Cerebellum (tissue), 4 donors: ENCODE measurements at places on chromosomes 12 and 14.

GRCh38 chr12:7512553-7512952 is 9.0 kb upstream of the CD163 start:
- DNase-seq, result no peak

DNA sequence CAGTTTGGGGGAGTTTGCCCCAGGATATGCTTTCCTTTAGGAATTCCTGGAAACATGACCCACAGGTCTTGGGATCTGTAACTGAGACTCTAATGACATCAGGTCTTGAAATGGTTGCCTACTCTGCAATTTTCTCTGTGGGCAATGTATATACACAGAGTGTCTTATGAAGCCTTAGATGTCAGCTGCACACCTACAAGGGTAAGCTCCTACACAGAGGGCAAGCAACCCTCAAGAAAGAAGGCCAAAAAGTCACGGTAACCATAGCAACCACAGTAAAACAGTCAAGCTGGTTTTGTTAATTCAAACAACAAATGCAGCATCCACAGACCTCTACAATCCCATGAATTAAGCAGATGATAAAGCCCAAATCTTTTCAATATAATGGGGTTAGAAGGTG is 293.0 kb downstream of the SSPN start:
- DNase-seq, result no peak

DNA sequence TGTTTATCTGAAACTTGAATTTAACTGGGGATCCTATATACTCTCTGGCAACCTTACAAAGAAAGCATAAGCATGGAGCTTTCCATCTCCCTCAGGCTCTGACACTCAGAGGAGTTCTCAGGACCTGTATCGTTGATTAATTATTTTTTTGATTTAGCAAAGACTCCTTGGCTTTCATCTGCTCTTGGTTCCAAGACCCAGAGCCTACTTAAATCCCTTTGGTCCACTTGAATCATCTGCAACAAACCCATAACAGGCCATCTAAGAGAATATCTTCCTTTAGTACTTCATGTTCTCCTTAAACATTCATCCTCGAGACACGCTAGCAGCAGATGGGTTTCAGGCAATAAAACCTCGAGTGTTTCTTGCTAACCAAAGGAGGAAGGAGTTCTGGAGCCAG is 85.4 kb downstream of the ZFP36L1 start:
- DNase-seq, result no peak

- no peak for DNase-seq
Measured at GRCh38 chr12:84920331-84920730, 7.7 kb upstream of the SLC6A15 start.

DNA sequence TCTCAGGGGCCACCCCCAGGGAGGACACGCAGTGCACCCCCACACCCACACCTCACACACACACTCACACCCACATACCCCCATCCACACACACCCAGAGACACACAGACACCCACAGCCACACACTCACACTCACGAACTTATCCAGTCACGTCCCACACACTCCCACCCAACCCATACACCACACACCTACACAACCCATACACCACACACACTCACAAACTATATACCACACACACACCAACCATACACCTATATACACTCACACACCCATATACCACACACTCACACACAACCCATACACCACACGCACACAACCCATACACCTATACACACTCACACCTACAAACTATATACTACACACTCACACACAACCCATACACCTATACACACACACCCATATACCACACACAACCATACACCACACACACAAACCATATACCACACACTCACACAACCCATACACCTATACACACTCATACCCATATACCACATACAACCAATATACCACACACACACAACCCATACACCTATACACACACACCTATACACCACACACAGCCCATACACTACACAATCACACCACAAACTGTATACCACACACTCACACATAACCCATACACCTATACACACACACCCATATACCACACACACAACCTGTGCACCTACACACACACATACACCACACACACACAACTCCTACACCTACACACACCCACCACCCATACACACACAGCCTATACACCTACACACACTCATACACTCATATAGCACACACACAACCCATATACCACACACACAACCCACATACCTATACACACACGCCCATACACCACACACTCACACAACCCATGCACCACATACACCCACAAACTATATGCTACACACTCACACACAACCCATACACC is 42.7 kb downstream of the TMEM121 start:
- DNase-seq, result no peak

DNA sequence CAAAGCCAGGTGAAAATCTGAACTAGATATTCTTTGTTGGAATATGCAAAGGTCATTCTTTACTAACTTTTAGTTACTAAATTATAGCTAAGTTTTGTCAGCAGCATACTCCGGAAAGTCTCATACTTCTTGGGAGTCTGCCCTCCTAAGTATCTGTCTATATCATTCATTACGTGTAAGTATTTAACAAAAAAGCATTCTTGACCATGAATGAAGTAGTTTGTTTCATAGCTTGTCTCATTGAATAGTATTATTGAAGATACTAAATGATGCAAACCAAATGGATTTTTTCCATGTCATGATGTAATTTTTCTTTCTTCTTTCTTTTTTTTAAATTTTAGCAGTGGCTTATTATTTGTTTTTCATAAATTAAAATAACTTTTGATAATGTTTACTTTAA is 9.8 kb upstream of the SPX start:
- DNase-seq, result no peak

- no peak for DNase-seq
Measured at GRCh38 chr14:89911010-89911919, 43.3 kb downstream of the EFCAB11 start.

DNA sequence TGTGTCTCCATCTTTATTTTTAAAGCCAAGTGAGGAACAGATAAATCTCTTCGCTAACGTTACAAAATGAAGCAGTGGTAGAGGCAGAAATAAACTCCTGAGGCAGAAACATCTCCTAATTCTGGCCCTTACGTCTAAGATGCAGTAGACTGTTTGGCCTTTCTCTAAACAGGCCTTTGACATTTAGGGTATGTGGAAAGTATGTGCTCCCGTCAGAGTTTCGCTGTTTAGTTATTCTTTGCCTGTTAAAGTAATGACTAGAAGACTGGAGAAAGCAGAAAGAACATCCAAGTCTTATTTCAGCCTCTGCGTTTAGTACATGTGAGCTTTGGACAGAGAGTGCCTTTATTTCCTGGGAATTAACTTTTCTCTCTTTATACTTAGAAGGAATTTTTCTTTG is 216.6 kb downstream of the RAD51B start:
- DNase-seq, result no peak

GRCh38 chr14:102020058-102020971 is 55.9 kb downstream of the DYNC1H1 start:
- no peak for DNase-seq

GRCh38 chr14:42001431-42001830 is 394.8 kb downstream of the LRFN5 start:
- no peak for DNase-seq

DNA sequence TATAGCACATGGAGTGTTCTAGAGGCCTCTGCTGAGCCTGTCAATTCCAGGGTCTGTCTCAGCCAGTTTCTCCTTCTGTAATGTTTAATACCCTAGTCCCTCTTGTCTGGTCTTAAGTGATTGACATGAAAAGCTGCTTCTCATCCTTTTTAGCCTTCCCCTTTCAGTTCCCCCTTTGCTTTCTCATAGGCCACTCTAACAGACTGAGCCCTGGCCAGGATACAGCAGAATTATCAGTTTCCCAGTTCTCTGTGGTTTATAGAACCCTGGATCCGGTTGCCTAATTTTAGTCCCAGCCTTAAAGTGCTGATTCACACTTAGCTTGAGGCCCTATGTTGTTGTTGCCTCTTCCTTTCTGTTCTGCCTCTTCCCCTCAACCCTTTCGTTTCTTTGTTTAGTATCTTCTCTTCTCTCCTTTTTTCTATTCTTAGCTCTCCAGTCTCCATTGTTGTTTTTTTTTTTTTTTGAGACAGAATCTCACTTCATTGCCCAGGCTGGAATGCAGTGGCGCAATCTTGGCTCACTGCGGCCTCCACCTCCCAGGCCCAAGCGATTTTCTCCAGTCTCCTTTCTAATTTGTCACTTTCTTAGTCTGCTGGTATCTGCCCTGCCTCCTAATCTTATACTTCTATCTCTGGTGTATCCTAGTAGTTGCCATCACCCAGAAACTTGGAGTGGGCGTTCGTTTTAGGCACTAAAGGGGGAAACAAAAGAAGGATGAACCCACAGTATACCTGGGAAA is 2.9 kb upstream of the BIN2 start:
- no peak for DNase-seq

DNA sequence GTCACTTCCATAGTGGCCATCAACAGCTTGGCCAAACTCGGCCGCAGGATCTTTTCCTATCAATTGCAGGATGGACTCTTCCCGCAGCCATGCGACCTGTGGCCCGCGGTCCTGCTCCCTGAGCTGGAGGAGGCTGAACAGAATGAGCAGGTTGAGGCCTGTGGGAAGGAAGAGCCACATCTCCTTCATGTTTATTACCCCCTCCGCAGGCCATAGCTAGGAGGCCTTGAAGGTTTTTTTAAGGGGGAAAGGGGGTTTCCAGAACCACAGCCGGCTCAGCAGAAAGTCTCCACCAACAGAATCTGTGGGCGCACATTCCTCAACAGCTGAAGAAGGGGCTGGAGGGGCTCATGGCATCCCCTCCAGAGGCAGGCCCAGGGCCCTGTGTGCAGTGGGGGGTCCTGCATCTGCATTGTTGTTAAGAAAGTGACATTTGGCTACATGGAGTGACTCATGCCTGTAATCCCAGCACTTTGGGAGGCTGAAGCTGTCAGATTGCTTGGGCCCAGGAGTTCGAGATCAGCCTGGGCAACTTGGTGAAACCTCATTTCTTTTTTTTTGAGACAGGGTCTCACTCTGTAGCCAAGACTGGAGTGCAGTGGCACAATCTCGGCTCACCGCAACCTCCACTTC is 25.2 kb upstream of the PPP1R13B start:
- no peak for DNase-seq

GRCh38 chr14:81676879-81677278 is 143.2 kb upstream of the SEL1L start:
- DNase-seq, result no peak

GRCh38 chr12:3041558-3042164 is 35.5 kb upstream of the TSPAN9 start:
- DNase-seq, result peak; percentile 83

DNA sequence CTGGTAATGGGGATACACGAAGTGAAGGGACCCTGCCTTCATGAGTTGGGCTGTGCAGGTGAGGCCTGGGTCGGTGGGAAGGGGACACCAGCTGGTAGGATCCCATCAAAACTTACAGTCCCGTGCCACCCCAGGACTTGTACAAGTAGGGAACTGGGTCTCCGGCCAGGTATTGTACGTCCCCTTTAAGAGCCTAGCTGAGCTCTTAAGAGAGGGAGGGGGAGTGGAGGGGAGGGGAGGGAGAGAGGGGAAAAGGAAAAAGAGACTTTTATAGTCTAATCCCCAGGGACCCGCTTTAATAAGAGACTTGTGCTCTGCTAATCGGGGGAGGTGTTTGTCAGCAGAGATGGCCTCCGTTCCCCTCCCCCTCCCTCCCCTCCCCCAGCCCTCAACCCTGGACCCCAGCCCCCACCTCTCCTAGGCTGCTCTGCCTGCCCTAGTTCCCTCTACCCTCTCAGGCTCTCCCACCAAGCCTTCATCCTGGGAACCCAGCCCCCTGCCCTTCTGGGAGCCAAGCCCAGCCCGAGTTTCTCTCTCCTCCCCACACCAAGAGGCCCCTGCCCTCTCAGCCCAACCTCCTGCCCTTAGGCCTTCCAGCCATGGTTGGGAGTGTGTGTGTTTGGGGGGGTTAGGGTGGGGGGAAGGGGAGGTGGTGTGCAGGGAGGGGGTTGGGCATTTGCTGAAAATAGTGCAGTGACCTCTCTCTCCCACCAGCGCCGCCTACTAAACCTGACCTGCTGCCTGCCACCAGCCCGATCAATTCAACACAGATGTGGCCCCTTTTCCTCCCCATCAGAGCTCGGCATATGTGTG is 2.6 kb downstream of the GDF11 start:
- DNase-seq, result no peak

- DNase-seq, result no peak
Measured at GRCh38 chr14:100340423-100340813, 17.3 kb downstream of the SLC25A47 start.

DNA sequence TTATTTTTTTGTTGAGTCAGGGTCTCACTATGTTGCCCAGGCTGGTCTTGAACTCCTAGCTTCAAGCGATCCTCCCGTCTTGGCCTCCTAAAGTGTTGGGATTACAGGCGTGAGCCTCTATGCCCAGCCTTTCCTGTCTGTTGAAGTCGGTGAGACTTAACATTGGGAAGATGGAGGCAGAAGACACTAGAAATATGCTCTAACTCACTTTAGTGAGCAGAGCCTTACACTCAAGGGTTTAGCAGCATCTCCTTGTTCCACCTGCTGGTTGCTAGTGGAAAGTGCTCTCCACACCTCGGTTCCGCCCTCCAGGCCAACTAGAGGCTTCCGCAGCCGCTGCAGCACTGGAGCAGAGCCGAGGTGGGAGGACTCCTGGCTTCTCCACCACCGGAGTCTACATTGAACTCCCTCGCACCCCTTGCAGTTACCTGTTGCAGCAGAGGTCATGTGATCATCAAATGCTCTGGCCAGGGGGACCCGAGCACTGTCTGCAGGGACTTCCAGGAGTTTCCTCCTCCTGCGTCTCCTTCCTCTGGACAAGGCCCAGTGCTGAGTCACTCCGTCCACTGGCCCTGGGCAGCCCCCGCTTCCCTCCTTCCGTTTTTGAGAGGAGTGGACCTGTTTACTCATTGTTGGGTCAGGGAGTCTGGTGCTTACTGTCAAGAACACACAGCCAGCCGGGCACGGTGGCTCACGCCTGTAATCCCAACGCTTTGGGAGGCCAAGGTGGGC is 9.4 kb upstream of the HVCN1 start:
- DNase-seq, result no peak

DNA sequence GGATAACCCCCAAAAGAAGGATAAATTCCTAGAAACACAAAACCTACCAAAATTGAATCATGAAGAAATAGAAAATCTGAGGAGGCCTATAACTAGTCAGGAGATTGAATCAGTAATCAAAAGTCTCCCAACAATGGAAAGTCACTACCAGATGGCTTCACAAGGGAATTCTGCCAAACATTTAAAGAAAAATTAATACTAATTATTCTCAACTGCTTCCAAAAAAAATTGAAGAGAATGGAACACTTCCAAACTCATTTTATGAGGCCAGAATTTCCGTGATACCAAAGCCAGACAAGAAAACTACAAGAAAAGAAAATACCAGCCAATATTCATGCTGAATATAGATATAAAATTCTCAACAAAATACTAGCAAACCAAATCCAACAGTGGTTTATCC is 7.8 kb upstream of the ABCC9 start:
- no peak for DNase-seq

- no peak for DNase-seq
Measured at GRCh38 chr12:106819991-106820390, 45.5 kb downstream of the RIC8B start.

GRCh38 chr12:101945369-101946232 is 68.2 kb downstream of the DRAM1 start:
- no peak for DNase-seq

GRCh38 chr14:50434528-50434927 is 37.8 kb upstream of the CDKL1 start:
- no peak for DNase-seq

- no peak for DNase-seq
Measured at GRCh38 chr12:2693244-2693860, 101.4 kb upstream of the FKBP4 start.
